Activated CD8-positive, alpha-beta memory T cell treated with anti-CD3 and anti-CD28 coated beads, Interleukin-2, amount 10 ng/mL, durations not matched to agents 7 days and 5 days (primary cell): ENCODE measurements at places on chromosomes 6 and 20. TPM values are rescaled to one million over a fixed set of nuclear protein-coding genes. Genes with fewer than 3 reads are reported as not detected.

Gene NNAT
- not detected for total RNA-seq

Gene GPR63
- 3.1 TPM for total RNA-seq

DNA sequence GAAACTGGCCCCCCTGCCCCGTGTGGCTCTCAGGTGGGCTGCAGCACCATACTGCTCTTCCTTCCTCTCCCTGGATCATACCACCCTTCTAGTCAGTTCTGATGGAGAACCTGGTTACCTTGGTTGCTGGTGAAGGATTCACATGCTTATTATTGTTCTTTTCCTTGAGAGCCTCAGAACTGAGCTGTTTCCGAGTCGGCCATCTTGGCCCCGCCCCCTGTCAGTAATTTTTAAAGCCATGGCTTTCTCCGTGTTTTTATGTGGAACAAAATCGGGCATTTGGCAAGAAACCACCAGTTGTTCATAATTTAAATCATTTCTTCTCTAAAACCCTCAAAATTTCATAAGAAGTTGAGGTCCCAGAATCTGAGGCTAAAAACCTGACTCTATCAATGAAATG is 493.8 kb downstream of the NKAIN2 start:
- no peak overlapping the region for H3K27ac ChIP-seq
- no peak for DNase-seq
- H3K4me1 ChIP-seq = no peaks in the 10 kb centered on the region
- no peak overlapping the region for H3K4me3 ChIP-seq
- H3K27me3 ChIP-seq = no peaks in the 10 kb centered on the region

- peak overlapping the region; percentile 92 for H3K4me3 ChIP-seq
- H3K27me3 ChIP-seq = no peaks in the 10 kb centered on the region
- H3K4me1 ChIP-seq = peaks cover 50% of the 10 kb centered on the region
- H3K27ac ChIP-seq = peak overlapping the region; percentile 97
These were observed 584 bp downstream of the LYRM4 start for GRCh38 chr6:5260111-5260620.

Gene RNF182
- not detected for total RNA-seq

DNA sequence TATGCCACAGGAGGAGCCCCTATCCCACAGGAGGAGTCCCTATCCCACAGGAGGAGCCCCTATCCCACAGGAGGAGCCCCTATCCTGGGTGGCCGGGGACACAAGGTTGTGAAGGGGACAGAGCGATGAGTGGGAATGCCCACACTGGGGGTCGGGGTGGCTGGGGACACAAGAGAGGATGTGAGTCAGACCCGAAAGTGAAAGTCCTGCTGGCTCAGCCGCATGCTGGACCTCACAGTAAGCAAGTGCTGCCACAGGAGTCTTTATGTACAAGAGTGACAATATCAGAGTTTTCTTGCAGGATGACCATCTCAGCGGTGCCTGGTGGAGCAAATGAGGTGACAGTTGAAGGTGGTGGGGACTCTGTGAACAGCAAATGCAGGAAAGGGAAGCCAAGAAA is 93.7 kb downstream of the PSMB1 start:
- H3K4me1 ChIP-seq = peaks cover 30% of the 10 kb centered on the region
- peak overlapping the region; percentile 58 for H3K27ac ChIP-seq
- H3K27me3 ChIP-seq = peaks cover 6% of the 10 kb centered on the region
- peak overlapping the region; percentile 41 for H3K4me3 ChIP-seq

Gene ADGRB3
- 0.33 TPM for total RNA-seq

- no peak overlapping the region for H3K4me3 ChIP-seq
- peaks cover 28% of the 10 kb centered on the region for H3K27me3 ChIP-seq
- H3K4me1 ChIP-seq = no peaks in the 10 kb centered on the region
- H3K36me3 ChIP-seq = no peaks in the 10 kb centered on the region
These were observed 36.1 kb upstream of the NKX2-4 start for GRCh38 chr20:21433329-21433890.

Gene ERVFRD-1
- total RNA-seq = not detected

- peaks cover 7% of the 10 kb centered on the region for H3K36me3 ChIP-seq
- no peak overlapping the region for H3K27ac ChIP-seq
- DNase-seq = no peak
- H3K4me1 ChIP-seq = no peaks in the 10 kb centered on the region
- no peaks in the 10 kb centered on the region for H3K27me3 ChIP-seq
- no peak overlapping the region for H3K4me3 ChIP-seq
These were observed 249.5 kb downstream of the BCKDHB start for GRCh38 chr6:80356000-80356399.
